Urinary bladder (tissue), 4 donors: ENCODE measurements at places on chromosomes 13 and 19. TPM values are rescaled to one million over a fixed set of nuclear protein-coding genes. Genes with fewer than 3 reads are reported as not detected.

DNA sequence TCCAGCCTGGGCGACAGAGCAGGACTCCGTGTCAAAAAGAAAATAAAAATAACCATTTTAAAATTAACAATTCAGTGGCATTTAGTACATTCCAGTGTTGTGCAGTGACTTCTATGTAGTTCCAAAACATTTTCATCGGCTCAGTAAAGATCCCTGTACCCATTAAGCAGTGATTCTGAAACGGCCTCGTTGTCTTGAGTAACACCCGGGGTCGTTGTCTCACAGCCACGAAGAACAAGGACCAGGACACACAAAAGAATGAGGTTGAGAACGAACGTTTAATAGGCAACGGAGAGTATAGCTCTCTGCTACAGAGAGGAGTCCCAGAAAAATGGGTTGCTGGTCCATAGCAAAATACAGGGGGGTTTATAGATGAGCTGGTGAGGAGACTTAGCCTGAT lies 2.4 kb upstream of the TMED1 start:
- no peak for DNase-seq

DNA sequence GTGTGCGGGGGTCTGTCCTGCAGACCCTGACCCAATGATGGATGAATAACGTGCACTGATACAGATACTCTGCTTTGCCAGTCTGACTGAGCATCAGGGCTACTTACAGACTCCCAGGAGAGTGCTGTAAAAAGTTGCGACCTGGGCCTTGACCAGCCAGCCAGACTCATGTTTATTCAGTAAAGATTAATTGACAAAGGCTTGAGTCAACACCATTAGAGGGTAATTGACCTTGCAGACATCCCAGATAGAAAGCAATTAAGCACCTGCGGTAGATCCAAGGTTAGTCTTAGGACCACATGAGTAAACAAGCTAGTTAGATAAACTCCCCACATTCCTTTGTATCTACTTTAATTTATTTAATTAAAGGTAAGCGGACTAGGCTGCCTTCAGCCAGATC lies 10.4 kb downstream of the NUDT19 start:
- DNase-seq: no peak

- DNase-seq: no peak
These were observed 1048.4 kb downstream of the SLITRK1 start for GRCh38 chr13:82833923-82834322.

GRCh38 chr13:83065108-83065507 lies 817.2 kb downstream of the SLITRK1 start:
- DNase-seq: peak; percentile 21

DNA sequence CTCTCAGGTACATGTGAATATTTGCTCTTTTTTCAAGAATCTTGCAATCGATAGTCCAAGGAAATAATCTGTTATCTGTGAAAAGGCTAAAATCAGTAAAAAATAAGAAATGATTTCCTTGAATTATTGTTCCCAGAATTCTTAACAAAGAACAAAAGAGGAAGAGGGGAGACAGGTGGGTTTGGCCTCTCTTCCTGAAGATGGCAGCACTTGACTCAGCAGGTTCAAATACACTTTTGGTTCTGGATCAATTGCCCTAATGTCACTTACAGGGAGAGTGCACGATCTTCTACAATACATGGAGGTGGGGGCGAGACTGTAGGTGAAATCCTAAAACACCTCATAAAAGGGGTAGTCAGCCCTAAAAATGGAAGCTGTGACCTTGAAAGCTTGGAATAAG lies 358.7 kb downstream of the IRS2 start:
- no peak for DNase-seq

DNA sequence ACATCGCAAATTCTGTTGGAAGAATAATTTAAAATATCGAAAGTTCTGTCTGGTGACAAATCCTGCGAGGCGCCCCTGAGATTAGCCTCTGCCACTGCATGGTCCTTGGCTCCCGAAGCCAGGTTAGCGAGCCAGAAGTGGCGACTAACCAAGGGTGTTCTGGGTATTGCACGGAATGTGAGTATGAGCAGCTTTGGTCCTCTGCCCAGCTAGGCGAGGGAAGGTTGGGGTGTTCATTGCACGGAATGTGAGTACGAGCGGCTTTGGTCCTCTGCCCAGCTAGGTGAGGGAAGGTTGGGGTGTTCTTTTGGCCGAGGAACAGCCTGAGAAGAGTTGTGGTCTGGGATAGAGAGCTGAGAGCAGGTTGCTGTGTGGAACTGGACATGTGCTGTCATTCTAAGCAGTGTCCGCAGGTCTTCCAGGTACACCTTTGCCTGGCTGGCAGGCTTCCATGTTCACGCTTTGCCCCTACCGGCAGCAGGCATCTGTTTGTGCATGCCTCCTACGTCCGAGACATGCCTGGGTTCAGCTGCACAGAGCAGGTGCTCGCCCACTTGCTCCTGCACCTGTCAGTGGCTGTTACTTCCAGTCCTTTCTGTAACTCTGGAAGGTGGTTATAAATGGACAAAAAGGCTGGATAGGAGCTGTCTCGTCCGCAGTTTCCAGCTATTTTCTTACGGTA lies 18.3 kb upstream of the TEX29 start:
- no peak for DNase-seq

GRCh38 chr13:91115776-91116175 lies 231.7 kb upstream of the MIR17HG start:
- DNase-seq: no peak

DNA sequence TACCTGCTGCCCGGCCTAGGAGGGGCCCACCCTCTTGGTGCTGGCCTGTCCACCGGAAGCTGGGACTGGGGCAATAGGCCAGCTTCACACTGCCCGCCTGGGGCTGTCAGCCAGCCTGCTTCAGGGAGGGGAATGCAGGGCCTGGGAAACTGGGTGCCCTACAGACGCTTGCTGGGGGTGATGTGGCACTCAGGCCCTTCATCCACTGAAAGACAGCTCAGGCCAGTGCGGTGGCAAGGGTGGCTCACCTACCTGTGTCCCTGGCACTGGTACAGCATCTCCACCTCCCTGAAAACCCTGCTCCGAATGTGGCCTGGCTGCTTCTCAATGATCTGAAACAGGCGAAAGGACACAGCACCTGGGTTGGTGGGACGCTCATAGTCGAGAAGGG lies 7.8 kb downstream of the MKNK2 start:
- no peak for DNase-seq

- DNase-seq: no peak
These were observed 239.7 kb upstream of the MAB21L1 start for GRCh38 chr13:35716186-35716585.

DNA sequence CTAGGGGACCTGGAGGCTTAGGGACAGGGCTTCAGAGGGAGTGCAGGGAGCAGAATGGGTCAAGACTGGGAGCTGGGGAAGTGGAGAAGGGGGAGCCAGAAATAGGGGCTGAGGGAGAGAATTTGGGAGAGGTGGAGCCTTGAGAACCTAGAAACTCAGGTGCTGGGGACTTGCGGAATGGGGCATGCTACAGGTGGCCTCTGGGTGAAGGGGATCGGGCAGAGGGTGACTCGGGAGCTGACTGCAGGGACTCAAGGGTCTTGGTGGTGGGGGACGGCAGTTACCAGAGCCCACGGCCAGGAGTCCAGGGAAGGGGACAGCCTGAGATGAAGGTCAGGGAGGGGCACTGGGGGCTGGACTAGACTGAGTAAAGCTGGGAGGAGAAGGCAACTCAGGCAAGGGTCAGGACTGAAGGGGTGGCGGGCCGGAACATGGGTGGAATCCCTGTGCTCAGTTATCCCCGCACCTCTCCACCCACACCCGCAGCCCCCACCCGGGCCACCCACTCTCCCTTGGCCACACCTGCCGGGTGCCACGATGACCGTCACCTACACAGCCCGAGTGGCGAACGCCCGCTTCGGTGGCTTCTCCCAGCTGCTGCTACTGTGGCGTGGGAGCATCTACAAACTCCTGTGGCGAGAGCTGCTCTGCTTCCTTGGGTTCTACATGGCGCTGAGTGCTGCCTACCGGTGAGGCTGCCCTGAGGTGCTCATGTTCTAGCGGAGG lies 628 bp downstream of the BEST2 start:
- no peak for DNase-seq

- DNase-seq: no peak
These were observed 717 bp downstream of the SPRYD7 start for GRCh38 chr13:49935171-49936074.

DNA sequence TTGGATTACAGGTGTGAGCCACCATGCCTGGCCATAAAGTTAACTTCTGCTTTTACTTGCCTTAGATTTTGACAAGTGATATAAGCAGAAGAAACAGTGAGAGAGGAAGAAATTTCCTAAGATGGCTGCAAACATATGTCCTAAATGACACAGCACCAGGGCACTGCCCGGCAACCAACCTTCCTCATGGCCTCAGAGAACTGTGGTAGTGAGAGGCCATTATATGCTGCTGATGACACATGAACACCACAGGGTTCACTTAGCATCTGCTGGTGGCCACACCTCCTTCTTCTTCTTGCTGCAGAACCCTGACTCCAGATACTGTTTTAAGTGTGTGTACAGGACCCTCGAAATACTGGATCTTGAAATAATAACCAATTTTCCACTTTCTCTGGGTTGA lies 88.2 kb downstream of the KCTD12 start:
- no peak for DNase-seq

DNA sequence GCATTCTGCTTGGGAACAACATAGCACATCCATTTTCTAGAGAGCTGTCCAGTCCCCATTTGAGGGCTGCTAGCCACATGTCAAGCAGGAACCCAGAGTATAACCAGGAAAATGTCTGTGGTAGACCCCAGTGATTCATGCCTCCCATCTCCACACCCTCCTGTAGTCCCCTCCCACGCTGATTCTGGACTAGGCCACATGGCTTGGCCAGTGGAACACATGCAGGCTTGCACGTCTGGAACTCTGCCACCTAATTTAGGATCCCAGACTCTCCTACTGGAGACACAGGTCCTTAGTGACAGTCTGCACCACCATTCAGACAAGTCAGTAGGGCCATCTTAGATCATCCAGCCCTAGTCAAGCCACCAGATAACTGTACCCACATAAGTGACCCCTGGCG lies 149.8 kb downstream of the ZIC5 start:
- no peak for DNase-seq

DNA sequence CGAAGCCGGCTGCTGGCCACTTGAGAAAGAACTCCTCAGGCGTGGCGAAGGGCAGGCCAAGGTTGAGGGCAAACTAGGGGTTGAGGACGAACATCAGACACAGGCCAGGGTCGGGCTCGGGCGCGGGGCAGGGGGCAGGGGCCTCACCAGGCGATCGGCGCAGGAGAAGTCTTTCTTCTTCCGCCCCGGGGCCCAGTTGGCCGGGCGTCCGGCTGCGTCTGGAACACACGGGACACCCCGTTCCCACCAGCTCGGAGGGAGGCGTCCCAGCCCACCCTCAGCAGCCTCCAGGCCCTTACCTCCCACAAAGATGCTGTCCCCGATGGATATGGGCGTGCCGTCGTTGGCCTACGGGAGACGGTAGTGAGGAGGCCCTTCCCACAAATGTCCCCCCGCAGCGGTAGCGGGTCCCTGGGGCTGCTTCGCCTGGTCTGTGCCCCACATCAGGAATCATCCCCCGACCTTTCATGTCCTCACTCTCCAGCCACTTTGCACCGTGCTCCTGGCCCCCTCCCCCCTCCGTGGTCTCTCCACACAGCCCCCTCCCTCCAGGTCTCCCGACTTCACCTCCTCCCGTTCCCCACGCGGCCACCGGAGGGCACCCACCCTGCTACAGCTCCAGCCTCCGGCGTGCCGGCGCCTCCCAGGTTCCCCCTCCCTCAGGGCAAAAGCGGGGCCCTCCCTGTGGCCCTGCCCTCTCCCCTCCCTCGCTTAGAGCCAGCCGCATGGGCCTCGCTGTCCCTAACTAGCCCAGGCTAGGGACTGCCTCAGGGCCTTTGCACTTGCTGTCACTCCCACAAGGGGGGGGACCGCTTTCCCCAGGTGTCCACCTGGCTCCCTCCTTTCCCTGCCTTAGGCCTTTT lies 4.8 kb downstream of the PNKP start:
- DNase-seq: no peak

- DNase-seq: peak; percentile 80
These were observed 3.7 kb upstream of the ZNF665 start for GRCh38 chr19:53196777-53197396.

DNA sequence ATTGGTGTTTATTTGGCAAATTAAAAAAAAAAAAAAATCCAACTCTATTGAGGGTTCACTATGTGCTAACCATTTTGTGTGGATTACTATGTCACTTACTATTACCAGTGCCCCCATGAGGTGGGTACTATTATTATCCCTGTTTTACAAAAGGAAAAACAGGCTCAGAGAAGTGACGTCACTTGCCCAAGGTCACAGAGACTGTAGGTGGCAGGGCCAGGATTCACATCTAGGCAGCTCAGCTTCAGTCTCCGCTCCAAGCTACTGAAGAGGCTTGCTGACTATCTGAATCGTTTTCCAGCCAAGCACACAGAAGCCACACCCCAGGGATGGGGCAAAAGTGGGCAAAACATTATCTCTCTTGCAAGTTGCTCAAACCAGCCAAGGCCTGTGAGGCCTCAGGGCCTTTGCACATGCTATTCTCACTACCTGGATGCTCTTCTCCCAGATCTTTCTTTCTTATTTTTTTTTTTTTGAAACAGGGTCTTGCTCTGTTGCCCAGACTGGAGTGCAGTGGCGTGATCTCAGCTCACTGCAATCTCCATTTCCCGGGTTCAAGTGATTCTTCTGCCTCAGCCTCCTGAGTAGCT lies 4.8 kb upstream of the ANGPTL8 start:
- no peak for DNase-seq

DNA sequence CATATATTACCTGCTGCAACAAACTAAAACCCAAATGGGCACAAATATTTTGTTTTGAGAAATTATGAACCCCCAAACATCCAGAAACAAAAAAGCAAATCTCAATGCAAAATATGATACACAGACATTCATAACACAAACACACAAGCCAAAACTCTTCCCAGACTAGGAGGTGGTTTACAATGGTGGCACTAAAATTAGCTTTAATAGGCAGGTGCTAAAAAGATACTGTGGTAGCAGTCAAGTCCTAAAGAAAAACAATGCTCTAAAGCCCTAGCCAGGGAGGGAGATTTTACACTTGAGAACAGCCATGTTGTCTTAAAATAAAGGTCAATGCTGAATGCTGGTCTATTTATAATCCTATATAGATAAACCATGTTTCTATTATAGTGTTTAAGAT lies 65.0 kb downstream of the DOCK9 start:
- DNase-seq: no peak

GRCh38 chr19:11425719-11426457 lies 6.8 kb upstream of the RGL3 start:
- DNase-seq: no peak

DNA sequence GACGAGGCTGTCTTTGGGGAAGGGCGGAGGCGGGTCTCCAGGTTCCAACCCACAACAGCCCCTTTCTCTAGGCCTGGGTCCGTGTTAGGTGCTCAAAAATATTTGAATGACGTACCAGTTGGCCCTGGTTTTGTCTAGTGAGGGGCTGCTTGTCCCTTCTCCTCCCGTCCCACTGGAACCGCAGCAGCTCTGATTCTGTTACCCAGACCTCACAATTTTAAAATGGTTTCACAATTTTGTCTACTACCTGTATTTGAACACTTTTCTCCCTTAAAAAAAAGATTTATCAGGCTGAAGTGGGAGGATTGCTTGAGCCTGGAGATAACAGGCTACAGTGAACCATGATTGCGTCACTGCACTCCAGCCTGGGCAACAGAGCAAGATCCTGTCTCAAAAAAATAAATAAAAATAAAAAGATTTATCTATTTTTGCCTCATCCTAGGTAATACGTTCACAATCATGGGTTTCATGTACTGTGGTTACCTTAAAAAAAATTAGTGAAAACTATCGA lies 1.3 kb upstream of the IRF2BP1 start:
- no peak for DNase-seq

ERICH4 gene
- total RNA-seq: not detected

ZAR1L gene
- not detected for total RNA-seq

IGFL1 gene
- not detected for total RNA-seq

ZNF844 gene
- 24.7 TPM for total RNA-seq

PLK5 gene
- 0.37 TPM for total RNA-seq

CD33 gene
- total RNA-seq: 4.7 TPM

CCNA1 gene
- not detected for total RNA-seq

PNMA8B gene
- total RNA-seq: 4.0 TPM

ZNF845 gene
- 17.8 TPM for total RNA-seq
